ENCODE measurements at places on chromosomes 5 and 9. TPM values are rescaled to one million over a fixed set of nuclear protein-coding genes. Genes with fewer than 3 reads are reported as not detected.

TMEM171 gene
- total RNA-seq = 1.8 TPM

GRCh38 chr5:61619777-61620518 is 287.9 kb downstream of the ZSWIM6 start:
- DNase-seq = no peak

HMCN2 gene
- total RNA-seq = 12.4 TPM

DNA sequence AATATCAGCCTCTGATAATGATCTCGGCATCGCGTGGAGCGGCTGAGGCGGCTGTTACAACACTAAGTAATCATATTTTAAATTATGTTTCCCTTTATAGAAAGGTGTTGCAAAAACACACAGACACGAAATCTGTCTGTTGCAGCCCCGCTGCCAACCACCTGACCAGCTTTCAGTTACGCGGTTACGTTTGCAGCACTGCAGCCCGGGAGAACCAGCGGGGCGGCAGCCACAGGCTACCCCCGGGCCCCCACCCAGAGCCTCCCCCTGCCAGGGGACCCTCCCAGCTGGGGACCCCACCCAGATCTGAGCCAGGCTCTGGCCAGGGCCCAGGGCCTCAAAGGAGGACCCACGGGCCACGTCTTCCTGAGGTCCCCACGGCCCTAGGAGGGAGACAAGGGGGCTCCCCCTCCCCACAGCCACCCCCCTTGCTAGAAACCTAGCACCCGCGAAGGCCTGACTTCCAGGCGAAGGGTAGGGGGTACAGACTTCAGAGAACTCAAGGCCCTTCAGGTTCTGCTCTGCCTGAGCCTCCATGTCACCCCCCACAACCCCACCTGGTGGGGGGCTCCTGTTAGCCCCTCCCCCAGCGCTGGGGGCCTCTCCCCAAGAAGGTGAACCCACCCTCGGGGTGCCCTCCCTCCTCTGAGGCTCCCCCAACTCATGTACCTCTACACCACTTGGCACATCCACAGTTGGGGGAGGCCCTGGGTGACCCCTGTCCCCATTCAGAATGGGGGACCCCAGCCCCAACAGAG is 6.0 kb downstream of the NACC2 start:
- no peak for DNase-seq

DNA sequence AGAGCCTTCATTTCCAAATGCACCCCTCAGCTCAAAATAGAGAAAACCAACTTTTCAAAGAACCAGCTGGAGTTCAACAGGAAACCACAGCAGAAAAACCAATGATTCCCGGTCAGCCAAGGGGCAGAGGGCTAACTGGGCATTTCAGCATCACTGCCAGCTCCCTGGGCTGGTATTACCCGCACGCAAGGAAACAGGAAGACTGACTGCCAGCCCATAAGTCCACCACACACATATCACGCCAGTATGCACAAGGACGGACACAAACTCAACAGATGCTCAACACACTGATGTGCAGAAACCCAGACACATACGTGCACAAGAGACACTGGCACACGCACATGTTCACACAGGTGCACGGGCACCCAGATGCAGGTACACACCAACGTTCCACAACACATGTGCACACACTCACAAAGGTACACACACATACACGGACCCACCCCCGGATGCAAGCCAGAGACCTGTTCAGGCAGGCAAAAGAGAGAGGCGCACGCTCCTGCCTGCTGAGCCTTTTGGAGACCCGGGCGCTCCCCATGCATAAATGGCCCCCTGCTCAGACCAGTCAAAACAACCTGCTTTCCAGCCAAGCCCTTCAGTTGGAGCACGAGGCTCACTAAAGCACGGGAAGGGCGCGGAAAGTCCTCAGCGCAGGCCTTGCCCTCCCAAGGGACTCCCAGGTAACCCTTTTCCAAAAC is 2.1 kb downstream of the ADAMTS2 start:
- DNase-seq = no peak

- no peak for DNase-seq
Observed at GRCh38 chr5:124157320-124157719, 589.1 kb downstream of the ZNF608 start.

DNA sequence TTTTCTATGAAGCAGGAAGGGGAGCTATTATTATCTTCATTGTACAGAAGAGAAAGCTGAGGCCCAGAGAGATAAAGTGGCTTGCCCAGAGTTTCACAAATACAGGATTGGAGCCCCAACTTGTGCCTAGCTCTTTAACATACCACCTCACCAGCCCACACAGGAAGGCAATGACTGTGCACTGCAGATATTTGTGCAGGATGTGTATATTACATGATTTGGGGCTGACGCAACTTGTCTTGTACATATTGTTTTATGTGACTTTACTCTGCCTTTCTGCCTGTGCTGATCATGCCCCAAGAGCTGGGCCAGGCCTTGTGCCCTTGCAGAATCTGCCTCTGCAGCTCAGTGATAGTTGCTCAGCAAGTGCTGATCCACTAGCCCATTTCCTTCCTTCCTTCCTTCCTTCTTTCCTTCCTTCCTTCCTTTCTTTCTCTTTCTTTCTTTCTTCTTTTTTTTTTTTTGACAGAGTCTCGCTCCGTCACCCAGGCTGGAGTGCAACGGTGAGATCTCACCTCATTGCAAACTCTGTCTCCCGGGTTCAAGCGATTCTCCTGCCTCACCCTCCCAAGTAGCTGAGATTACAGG is 106.6 kb upstream of the TBCA start:
- DNase-seq = no peak

C8G gene
- 0.85 TPM for total RNA-seq

IL13 gene
- total RNA-seq = not detected

PROB1 gene
- total RNA-seq = 3.2 TPM

DND1 gene
- total RNA-seq = 2.9 TPM

SCGB3A2 gene
- total RNA-seq = 57.3 TPM

GRCh38 chr5:176679365-176680225 is 32.3 kb downstream of the TSPAN17 start:
- no peak for DNase-seq

DNA sequence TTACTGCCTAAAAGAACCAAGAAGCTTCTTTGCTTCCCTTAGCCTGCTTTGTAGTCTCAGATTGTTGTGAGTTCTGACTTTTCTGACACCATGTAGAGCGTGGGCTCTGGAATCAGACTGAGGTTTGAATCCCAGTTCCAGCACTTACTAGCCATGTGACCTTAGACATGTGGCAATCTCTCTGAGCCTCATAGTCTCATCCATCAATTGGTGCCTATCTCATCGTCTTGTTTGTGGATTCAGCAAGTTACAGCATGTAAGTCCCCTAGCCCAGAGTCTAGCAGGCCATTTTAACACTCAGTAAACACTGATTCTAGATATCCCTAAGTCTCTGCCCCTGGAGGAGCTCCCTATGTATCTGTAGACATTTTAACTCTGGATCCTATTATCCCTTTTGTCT is 94.7 kb downstream of the ANGPTL2 start:
- DNase-seq = no peak

- peak; percentile 19 for DNase-seq
Observed at GRCh38 chr9:6414247-6414641, 1.2 kb downstream of the UHRF2 start.

DNA sequence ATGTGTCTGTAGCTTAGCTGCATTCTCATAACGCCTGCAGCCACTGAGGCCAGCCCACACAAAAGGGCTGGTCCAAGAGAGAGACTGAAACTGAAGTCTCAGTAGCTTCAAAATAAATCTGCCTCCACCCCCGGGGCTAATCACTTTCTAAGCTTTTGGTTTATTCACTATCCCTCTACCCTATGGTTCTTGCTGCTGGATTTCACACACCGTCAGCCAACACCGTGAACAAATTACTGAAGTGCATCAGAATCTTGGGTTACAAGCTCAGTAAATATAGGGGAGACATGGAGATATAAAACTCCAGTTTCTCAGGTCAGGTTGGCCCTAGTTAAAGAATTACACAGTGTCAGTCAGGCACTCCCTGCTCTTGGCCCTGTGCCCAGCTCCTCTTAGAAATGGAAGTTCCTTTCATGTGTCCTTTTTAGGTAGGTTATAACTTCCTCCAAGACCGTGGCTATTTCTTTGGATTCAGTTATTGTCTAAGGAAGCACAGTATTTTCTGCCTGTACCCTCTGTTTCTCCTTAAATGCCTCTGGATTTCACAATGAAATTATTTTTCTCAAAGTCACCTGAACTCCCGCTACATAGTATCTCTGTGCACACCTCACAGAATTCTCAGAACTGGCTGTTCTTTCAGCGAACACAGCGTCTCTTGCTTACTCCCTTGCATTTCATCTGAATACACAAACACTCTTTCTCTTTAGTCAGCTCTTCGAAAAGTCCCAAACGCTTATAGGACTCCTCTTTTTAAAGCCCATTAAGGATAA is 112.5 kb downstream of the FAM174A start:
- no peak for DNase-seq

GRCh38 chr9:86795047-86795442 is 152.3 kb downstream of the GAS1 start:
- no peak for DNase-seq

DNA sequence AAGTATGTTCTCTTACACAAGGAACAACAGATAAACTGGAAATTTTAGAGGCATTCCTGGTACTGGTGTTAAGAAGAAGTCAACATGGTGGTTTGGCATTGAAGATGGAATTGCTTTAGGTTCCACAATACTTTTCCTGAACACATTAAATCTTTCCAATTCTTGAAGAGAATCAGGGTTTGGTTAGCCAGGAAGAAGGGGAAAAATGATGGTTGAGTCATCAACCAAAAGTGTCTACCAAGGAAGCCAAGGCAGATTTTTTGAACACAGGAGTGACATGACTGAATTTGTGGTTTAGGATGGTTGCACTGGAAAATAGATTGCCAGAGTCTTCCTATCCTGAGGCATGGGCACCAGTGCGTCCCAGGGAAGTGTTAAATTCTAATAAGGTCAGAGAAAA is 433.4 kb downstream of the TMEM38B start:
- DNase-seq = no peak

LPCAT1 gene
- 215 TPM for total RNA-seq

NREP gene
- total RNA-seq = 160 TPM

PTGDS gene
- total RNA-seq = 2.9 TPM

DNA sequence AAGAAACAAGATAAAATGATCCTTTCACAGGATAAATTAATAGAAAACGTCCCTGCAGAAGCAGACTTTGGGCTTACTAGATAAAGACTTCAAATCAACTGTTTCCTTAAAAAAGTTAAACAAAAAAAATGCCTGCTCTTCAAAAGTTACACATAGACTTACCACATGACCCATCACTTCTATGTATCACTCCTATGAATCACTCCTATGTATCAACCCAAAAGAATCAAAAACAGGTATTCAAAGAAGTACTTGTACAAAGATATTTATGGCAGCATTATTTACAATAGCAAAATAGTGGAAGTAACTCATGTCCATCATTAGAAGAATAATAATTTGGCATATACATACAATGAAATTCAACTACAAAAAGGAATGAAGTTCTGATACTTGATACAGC is 56.3 kb upstream of the PRDM9 start:
- DNase-seq = no peak

MINAR2 gene
- not detected for total RNA-seq

MAML1 gene
- 42.2 TPM for total RNA-seq

DNA sequence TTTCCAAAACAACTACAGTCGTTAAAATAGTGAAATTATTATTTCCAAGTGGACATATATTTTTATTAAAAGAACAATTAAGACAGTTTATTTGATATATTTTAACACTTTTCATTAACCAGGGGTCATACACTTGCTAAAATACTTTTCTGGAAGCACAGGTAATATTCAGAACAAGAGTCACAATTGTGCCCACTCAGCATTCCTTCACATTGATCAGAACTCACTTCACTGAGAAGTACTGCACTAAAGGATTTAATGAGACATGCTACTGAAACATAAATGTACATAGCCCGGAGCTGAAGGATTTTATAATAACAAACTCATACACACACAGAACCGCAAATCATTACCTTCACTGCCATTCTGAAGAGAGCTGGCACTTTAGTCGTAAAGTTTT is 361.8 kb downstream of the ARL15 start:
- DNase-seq = no peak

GRCh38 chr5:135986891-135987401 is 32.2 kb upstream of the LECT2 start:
- no peak for DNase-seq

GRCh38 chr9:83649515-83649914 is 26.6 kb downstream of the IDNK start:
- peak; percentile 17 for DNase-seq

C5orf58 gene
- total RNA-seq = 3.0 TPM

GRCh38 chr5:27048510-27048909 is 10.1 kb upstream of the CDH9 start:
- no peak for DNase-seq

DNA sequence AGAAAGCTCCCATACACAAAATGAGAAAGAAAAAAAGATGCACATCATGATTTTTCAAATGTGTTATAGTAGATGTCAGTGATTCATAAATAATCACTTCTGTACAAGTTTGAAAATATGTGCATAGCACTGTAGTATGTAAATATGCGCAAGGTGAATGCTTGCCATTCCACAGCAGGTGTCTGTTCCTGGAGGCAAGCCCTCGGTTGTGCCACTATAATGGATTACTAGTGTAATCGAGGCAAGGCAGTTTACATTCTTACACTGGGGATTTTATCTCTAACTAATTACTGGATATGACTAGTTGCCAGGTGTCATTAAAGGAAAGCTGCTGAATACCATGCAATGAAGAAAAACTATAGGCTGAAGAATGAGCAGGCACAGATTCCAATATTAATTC is 93.6 kb downstream of the ARHGEF28 start:
- no peak for DNase-seq

GRCh38 chr9:36438536-36439236 is 38.6 kb upstream of the RNF38 start:
- no peak for DNase-seq

TMEM161B gene
- total RNA-seq = 14.1 TPM

ROPN1L gene
- total RNA-seq = not detected

DNA sequence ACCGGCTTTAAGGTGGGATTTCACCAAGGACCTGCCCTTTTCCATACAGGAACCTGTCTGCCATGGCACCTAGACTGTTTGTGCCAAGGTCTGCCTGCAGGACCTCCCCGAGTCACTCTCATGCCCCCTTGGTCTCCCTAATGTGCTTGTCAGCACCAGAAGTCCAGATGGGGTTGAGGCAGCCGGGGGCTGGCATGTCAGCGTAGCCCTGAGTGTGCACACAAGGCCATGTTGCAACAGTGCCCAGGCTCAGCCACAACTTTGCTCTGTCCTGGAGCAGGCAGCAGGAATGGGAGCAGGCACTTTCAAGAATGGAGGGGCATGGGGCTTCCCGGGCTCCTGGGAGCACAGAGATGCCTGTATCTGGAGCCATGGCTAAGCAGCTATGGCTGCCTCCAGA is 621.5 kb downstream of the CDH9 start:
- DNase-seq = no peak

DNA sequence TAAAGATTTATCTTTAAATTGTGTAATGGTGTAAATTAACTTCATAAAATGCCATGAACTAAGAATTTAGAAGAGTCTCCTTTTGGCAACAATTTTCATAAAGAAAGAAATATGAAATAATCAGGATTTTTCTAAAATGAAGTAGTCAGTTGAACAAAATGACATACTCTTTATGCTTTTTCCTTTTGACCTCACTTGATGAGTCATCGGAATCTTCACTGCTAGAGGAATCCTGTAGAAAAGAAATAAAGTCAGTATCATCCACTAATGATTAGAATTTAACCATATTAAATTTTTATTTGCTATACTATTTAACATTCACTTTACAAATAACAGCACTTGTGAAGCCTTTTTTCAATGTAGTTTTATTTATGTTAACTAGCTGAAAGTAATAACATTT is 26.1 kb downstream of the CHD1 start:
- DNase-seq = no peak

- no peak for DNase-seq
Observed at GRCh38 chr5:127943061-127943371, 140.6 kb upstream of the SLC12A2 start.
